ENCODE measurements at places on chromosomes 13 and 19.

DNA sequence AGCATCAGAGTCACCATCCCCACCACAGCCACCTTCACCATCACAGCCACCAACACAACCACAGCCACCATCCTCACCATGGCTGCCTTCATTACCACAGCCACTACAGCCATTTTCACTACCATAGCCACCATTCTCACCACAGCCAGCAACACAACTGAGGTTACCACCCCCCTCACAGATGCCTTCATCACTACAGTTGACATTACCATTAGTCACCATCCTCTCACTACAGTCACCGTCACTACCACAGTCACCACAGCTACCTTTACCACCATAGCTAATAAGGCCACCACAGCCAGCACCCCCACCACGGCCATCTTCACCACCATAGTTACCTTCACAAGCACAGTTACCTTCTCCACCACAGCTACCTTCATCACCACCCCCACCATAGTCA, 269.6 kb downstream of the DNAJC15 start:
- DNase-seq: no peak

- no peak for DNase-seq
These were observed 156.8 kb downstream of the RGCC start for GRCh38 chr13:41613984-41614661.

DNA sequence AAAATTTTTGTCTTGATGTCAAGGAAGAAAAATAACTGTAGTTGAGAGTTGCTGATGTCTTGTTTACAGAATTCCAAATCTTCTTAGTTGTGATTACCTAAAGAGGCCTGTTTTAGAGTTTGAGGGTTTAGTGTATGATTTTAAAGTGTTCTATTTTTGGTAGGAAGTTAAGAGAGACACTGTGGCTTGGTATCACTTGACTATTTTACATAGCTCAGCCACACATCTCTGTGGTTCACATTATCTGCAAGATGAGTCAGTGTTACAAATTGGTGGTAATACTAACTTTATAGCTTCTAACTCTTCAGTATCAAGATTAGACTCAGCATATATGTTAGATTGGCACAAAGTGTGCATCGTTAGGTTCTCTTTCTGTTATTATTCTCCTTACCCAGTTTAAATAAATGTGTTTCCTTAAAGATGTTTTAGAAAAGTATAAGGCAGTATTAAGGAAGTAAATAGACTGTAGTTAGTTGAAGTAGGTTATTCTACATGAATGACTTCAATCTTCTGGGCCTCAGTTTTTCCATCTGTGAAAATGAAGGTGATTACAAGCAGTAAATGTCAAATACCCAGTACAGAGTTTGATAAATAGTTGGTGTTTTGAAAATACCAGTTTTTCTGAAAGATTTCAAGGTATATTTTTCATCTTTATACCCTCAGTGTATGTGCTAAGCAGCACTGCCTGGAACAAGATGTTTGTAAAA, 33.4 kb downstream of the COG6 start:
- DNase-seq: no peak

DNA sequence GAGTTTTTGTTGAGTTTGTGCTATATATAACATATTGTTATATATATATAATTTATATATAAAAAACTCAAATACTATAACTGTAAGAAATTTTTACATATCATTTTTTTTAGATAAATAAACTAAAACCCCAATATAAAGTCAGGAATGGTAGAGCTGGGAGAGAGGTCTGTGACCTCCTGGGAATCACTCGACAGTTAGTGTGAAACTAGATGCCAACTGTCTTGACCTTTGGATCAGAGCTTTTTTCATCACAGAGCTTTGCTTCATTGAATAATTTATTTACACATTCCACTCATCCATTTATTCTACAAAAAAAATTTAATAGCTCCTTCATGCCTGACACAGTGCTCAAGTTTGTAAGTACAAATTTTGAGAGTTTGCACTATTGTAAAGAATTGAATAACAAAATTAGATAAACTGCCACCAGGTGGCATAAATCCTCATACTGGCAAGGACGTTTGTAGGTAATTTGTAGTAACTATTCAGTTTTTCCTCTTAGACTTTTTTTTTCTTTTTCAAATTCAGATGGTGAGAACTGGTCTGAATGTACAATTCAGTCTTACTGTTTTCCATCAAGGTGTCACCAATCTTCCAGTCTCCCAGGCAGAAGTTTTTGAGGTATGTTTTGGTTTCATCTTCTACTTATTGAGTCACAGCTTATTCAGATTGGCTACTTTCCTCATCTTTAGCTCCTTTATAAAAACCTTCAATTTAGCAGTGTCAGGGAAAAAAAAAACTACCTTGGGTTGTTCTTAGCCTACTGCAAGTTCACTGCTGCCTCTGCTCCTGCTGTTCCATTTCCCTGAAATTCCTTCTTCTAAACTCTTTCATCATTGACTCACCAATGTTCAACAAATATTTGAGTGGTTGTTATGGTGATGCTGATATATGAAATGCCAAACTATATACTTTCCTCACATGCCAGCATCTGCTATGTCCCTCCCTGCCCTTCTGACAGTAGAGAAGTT, 28.7 kb downstream of the LACC1 start:
- no peak for DNase-seq

DNA sequence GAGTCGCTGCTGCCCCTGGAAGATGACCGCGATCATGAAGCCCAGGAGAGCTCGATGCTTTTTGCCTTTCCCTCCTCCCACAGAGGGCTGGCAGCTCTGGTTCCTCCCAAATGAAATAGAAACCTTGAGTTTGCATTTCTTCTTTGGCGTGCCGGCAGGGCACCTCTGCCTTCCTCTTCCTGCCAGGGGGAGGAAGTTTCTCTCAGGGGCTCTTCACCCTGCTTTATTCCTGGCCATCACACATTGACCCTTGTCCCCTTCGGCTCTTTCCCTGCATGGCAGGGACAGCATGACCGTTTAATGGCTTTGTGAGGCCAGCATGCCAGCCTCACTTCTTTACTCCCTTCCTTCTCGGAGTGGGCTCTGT, 47.9 kb downstream of the ACTN4 start:
- no peak for DNase-seq

GRCh38 chr13:113390874-113391497, 27.1 kb upstream of the GRTP1 start:
- no peak for DNase-seq

GRCh38 chr19:49879243-49879963, 1.9 kb downstream of the TBC1D17 start:
- no peak for DNase-seq

GRCh38 chr13:106686163-106686562, 118.2 kb upstream of the ARGLU1 start:
- DNase-seq: no peak

- DNase-seq: no peak
These were observed 12.8 kb upstream of the SELENOW start for GRCh38 chr19:47765523-47766358.

- no peak for DNase-seq
These were observed 543.2 kb downstream of the SLITRK6 start for GRCh38 chr13:85255978-85256377.

DNA sequence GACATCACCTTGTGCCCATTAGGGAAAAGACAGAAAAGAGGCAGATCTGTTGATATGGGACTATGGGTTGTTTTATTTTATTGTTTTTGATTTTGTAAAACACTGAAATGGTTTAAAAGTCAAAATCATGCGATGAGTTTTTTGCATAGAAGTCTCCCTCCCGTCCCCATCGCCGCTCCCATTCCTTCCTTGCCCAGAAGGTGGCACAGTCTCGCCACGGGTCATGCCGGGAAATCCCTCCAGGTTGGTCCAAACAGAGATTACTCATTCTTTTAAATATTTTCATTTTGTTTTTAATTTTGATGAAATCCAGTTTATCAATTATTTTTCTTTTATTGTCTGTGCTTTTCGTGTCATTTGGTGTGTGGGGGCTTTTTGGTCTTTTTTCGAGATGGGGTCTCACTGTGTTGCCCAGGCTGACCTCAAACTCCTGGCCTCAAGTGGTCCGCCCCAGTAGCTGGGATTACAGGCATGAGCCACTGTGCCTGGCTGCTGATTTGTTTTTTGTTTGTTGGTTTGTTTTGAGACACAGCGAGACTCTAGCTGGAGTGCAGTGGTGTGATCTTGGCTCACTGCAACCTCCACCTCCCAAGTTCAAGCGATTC, 9.2 kb downstream of the PGPEP1 start:
- DNase-seq: no peak

GRCh38 chr13:35765366-35765765, 288.9 kb upstream of the MAB21L1 start:
- no peak for DNase-seq
